Cerebellum (tissue), 4 donors: ENCODE measurements at places on chromosomes 2 and 18.

DNA sequence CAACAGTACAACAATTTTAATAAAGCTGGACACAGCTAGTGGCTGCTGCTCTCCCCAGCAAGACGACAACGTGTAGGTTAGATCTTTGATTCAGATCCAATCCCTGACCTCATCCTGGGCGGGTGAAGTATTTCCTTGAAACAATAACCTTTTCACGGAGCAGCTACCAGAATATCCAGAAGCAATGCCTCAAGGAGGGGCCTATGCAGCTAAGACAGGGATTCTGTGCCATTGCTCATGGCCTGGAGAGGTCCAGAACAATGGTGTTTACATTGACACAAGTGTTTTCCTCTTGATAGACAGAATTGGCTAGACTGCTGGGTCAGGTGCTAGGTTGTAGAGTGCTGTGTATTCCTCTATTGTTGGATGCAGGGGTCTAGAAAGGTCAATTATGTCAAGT lies 520.1 kb downstream of the BCL11A start:
- DNase-seq, result no peak

GRCh38 chr18:55856229-55856628 lies 268.2 kb upstream of the TCF4 start:
- DNase-seq, result no peak

GRCh38 chr2:71560638-71561011 lies 107.3 kb downstream of the DYSF start:
- no peak for DNase-seq

- DNase-seq, result no peak
Observed at GRCh38 chr2:161044921-161045320, 115.3 kb upstream of the TANK start.

DNA sequence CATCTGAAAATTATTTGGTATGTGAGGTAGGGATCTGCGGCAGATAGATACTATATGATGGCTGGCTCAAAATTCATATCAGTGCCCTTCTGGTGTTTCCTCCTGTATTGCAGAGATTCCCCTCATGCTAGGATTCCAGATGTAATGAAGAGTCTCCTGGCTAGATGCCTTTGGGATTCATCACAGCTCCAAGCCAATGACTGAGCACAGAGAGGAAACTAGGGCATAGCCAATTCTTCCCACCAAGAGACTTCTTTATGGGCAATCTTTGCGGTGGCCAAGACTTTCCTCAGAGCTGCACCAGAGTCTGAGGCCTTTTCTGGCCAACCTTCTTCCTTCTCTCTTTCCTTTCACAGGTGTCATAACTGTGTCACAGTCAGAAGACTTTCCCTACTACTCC lies 25.5 kb upstream of the CIB4 start:
- no peak for DNase-seq

GRCh38 chr18:10029711-10030110 lies 115.9 kb downstream of the VAPA start:
- DNase-seq, result no peak

- DNase-seq, result no peak
Observed at GRCh38 chr18:33844232-33844631, 266.2 kb downstream of the ASXL3 start.

GRCh38 chr2:229130522-229130921 lies 140.6 kb downstream of the PID1 start:
- DNase-seq, result no peak

DNA sequence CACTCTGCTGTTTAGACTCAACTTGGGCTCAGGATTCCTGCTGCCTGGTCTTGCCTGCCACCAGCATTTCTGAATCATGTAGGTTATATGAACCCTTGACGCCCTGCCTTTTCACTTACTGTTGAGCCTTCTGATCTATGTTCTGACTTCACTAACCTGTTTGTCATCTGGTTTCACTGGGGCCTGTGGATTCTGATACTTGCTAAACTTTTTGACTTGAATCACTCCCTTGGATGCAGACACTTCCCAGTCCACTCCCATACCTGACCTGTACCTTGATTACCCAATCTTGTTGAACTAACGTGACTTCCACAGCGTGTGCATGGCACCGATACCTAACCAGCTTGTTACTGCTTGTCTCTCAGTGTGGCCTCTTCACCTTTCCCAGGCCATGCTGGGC lies 35.6 kb upstream of the SPAG16 start:
- DNase-seq, result no peak

DNA sequence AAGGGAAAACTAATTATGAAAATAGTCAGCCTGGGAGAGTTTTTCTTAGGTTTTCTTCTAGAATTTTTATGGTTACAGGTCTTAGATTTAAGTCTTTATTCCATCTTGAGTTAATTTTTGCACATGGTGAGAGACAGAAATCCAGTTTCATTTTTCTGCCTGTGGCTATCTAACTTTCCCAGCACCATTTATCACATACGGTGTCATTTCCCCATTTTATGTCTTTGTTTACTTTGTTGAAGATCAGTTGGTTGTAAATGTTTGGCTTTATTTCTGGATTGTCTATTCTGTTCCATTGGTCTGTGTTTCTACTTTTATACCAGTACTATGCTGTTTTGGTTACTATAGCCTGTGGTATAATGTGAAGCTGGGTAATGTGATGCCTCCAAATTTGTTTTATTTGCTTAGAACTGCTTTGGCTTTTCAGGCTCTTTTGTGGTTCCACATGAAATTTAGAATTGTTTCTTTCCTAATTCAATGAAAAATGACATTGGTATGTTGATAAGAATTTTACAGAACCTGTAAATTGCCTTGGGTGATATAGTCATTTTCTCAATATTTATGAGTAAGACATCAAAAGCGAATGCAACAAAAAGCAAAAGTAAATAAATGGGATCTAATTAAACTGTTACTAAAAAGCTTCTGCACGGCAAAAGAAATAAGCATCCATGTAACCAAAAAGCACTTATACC lies 146.1 kb upstream of the NOL4 start:
- no peak for DNase-seq

GRCh38 chr18:31424383-31424988 lies 23.1 kb upstream of the DSG3 start:
- DNase-seq, result no peak

DNA sequence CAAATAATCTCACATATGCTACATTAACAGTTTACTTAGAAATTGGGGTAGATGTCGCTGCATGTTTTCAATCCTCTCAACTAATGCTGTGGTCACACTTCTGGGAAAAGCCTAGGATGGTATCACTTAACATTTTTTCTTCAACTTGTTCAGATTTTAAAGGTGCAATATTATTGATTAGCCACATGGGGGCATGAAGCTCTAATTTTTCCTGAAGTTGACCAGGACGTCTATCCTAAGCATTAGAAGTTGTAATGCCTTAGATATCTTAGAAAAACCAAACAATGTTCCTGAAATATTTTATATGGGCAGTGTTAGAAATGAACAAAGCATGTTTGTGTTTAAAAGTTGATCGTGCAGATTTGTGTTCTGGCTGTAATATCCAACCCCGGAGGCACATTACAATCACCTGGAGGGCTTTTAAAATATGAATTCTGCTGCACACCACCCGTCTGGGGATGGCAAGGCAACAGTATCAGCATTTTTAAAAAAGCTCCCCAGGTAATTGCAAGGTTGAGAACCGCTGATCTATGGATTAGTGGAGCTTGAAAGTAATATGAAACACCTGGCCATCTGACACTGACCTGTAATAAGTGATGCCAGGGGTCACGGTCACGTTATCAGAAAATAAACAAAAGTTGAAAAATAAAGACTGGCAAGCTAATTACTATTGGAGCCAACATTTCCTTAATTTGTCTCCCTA lies 100.5 kb upstream of the LMAN1 start:
- DNase-seq, result peak; percentile 30

GRCh38 chr2:147600646-147601045 lies 244.2 kb upstream of the ACVR2A start:
- DNase-seq, result no peak

DNA sequence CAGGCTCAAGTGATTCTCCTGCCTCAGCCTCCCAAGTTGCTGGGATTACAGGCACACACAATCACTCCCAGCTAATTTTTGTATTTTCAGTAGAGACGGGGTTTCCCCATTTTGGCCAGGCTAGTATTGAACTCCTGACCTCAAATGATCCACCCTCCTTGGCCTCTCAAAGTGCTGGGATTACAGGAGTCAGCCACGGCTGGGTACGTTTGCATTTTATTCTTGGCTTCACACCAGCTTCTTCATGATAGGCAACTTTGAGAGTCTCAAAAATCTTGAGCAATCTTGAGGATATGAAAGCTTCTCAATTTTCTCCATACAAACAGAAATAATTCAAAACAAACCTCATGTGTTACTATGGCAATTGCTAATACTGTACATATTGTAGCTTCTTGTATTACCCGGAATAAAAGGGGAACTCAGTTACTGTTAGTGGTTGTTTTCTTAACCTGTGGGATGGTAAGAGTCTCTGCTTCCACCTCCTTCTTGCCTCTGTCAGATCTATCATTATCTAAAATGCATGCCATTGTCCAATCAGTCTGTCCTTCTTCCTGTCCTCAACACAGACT lies 102.9 kb upstream of the SYT4 start:
- no peak for DNase-seq

DNA sequence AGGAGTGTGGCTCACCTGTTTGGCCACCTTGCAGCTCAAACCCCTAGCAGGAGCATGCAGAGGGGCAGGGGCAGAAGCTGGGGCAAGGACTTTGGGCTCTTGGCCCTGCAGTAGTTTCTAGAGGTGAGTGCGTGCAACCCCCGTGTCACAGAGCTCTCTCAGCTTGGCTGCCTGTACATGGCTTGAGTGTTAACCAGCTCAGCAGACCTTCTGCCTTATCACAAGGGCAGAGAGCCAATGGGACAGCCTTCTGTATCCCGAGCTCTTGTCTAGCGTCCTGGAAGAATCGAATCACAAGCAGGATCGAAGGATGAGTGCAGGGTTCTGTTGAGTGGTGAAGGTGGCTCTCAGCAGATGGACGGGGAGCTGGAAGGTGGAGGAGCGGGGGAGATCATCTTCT lies 120.3 kb upstream of the TMEM18 start:
- no peak for DNase-seq

GRCh38 chr2:19899985-19900930 lies 1.5 kb downstream of the TTC32 start:
- DNase-seq, result no peak

GRCh38 chr18:47118981-47119380 lies 31.3 kb downstream of the HDHD2 start:
- DNase-seq, result no peak

- no peak for DNase-seq
Observed at GRCh38 chr2:100876231-100876860, 56.4 kb downstream of the NPAS2 start.

- DNase-seq, result no peak
Observed at GRCh38 chr18:36759167-36759776, 69.5 kb downstream of the TPGS2 start.

GRCh38 chr2:199973703-199974102 lies 18.3 kb downstream of the MAIP1 start:
- peak; percentile 46 for DNase-seq

DNA sequence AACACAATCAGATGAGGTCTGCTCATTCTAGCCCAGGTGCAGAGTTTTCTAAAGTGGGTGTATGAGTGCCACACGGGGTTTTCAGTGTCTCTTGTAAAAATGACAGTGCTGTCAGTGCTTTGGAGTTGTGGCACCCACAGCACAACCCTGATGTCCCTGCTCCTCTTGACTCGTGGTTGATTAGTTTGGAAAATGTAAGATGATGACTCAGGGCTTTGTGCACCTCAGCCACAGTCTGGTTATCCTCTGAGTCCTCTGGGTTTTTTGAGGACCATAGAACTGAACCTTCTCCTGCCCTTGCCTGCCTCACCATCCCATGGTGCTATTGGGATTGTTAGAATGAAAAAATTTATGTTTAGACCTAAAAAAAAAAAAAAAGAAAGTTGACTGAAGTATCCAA lies 105.6 kb downstream of the MYO1B start:
- DNase-seq, result no peak

- DNase-seq, result no peak
Observed at GRCh38 chr18:51032193-51032592, 2.2 kb downstream of the SMAD4 start.

DNA sequence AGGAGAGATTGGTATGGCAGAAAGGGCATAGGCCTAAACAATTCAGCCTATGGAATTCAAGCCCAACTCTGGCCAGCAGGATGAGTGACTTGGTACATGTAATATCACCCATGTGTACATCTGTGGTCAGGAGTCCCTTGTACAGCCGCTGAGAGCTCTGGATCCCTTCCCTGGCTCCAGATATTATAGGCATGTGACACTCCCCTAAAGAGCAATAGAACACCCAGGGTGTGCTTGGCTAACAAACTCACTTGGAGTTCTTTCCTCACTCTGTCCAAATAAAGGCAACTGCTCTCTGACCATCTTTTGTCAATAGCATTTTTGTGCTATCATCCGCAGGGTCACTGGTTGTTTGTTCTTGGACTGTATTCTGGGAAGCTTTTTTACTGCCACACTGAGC lies 197.4 kb upstream of the NCKAP5 start:
- no peak for DNase-seq

GRCh38 chr2:179264368-179265081 lies at the start of gene SESTD1:
TSS of gene SESTD1 (minus strand) at chr2:179264832. CDS start at chr2:179191841, 72,991 bp downstream.
- peak; percentile 68 for DNase-seq

DNA sequence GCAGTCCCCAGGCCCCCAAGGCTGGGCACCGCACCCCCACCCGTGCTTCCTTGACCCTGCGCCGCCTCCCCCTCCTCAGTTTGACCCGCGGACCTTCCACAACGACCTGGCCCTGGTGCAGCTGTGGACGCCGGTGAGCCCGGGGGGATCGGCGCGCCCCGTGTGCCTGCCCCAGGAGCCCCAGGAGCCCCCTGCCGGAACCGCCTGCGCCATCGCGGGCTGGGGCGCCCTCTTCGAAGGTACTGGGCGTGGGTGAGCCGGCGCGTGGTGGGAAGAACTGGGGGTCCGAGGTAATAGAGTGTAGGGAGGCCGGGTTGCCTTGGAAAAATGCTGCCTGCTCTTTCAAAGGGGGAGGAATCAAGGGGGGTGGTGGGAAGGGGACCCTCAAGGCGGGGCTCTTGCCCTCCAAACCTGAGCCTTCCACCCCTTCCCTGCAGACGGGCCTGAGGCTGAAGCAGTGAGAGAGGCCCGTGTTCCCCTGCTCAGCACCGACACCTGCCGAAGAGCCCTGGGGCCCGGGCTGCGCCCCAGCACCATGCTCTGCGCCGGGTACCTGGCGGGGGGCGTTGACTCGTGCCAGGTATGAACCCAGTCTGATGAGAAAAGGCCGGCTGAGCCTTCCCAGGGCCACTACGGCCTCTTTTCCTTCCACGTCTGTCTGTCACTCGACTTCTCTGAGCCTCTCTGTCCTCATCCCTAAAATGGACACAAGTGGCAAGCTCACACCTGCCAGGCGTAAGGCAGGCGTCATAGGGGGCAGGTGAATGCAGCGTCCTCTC lies 2.6 kb downstream of the PRSS56 start:
- DNase-seq, result no peak

GRCh38 chr2:113005030-113005509 lies at the start of gene IL36A:
TSS of gene IL36A (plus strand) at chr2:113005459. CDS start at chr2:113005872, 413 bp downstream.
- no peak for DNase-seq
